ENCODE measurements at places on chromosomes 12 and 14.

DNA sequence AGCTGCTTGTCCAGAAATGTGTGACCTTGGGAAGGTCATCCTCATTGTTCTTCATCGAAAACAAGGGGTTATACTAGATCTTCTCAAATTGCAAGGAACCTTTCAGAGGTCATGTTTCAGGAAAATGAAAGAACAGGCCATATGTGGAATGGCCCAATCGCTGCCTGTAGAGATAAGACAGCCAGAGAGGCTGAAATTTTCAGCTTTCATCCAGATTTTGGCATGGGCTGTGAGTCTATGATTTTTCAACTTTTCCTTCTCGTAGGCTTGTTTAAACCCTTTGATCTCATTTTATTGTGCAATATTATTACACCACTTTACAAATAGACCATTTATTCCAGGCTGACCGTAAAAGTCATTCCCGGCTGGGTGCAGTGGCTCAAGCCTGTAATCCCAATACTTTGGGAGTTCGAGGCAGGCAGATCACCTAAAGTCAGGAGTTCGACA, 17.1 kb upstream of the ATXN2 start:
- no peak for DNase-seq

- no peak for DNase-seq
Measured at GRCh38 chr12:132141976-132142678, 2.0 kb downstream of the DDX51 start.

- no peak for DNase-seq
Measured at GRCh38 chr12:113853491-113853890, 112.6 kb downstream of the RBM19 start.

- peak; percentile 82 for DNase-seq
Measured at GRCh38 chr12:10212739-10213131, at the start of gene GABARAPL1. GABARAPL1 (plus strand) TSS chr12:10212877; CDS start chr12:10213130, 253 bp downstream.

DNA sequence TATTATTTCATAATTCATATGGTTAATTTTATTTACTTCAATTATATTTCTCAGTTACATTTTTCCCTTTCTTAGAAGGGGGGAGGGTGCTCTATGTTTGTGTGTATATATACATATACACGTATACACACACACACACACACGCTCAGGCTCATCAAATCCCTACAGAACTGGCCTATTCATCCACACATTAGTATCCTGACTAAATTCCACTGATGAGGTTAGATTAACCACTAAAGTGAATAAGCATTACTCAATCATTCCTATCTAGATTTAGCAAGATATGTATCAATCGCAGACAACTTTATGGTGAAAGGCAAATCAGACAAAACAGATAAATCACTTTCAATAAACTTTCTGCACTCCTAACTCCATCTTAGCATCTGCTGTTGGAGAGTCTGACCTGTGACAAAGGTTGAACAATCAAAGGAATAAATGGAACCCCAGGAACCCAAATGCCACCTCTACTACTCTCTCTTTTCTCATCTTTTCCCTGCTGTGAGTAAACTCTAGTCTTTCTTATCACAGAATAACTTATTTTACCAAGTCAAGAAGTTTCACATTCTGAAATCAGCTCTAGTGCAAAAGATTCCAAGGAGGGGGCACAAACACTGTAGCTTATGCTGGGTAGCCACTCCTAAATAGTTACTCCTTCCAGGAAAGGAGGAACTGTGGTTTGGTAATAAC, 67.6 kb downstream of the RALGAPA1 start:
- no peak for DNase-seq

DNA sequence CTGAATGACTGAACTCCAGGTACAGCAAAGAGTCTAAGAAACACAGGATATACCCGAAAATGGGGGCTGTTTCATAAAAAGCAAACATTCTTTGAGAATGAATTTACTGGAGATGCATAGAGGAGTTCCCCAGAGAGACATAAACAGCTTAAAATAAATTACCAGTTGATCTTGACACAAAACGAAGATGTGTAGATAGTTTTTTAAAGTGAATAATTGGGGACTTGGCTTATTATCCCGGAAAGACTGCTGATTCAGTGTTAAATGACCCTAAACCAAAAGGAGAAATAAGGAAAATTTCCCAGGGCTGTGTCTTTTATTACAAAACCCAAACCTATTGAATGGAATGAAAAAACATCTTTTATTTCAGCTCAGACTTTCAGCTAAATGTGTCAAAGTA, 1052.8 kb upstream of the TMEM132C start:
- DNase-seq, result no peak

- DNase-seq, result no peak
Measured at GRCh38 chr14:56073799-56074198, 44.4 kb upstream of the PELI2 start.

- DNase-seq, result no peak
Measured at GRCh38 chr12:131986910-131987309, 37.2 kb downstream of the EP400 start.

DNA sequence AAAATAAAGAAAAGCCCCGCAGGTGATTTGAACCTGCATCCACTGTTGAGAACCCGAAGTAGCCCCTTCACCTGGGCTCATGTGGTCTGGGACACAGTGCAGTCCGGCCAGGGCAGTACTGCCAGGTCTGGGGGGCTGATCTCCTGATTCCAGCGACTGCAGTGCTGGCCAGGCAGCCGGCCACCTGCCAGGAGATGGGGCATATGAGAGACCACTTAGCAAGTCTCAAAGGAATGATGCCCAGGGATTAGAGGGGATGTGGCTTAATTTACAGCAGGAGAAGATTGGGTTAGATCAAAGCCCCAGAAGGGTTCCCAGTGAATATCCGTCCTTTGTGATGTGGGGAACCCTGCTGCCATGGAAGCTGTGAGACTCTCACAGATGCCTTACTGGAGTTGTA, 113.3 kb downstream of the PRMT8 start:
- no peak for DNase-seq

- DNase-seq, result no peak
Measured at GRCh38 chr14:42011221-42011620, 404.5 kb downstream of the LRFN5 start.

DNA sequence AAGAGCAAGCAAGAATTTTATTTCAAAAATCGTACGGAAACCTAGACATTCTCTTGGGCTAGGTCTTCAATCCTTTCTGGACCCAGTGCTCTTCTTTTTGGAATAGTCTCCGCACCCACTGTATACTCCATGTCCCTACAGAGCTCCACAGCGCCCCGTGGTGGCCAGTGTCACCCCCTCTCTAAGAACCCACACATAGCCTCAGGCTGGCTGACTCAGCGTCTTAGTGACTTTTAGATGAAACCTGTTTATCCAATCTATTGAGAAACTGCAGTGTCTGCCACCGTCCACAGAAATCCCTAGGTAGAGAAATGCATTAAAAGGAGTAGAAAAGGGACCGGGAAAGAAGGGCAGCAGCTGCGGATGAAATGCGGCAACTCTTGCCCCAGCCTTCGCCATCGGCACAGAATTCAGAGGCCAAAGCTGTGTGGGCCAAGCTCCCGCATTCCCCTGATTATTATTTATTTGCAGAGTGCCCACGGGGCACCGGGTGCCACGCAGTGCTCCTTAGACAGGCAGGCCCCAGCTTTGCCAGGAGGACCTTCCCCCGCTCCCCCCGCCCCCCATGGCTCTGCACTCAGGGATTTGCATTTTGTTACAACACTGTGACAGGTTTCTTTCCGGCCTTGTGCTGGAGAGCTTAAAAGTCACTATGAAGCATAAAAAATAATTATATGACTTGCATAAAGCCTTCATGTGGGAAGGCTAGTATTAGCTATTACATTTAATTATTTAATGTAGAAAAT, 170.1 kb upstream of the FKBP4 start:
- DNase-seq, result peak; percentile 38

- DNase-seq, result no peak
Measured at GRCh38 chr12:51519755-51520154, 71.3 kb upstream of the SCN8A start.

- peak; percentile 78 for DNase-seq
Measured at GRCh38 chr14:92513204-92513965, at the start of gene RIN3. RIN3 (plus strand) TSS chr14:92513781; CDS start chr14:92513933, 152 bp downstream.

All from fibroblast of skin of scalp (primary cell).